Activated CD4-positive, alpha-beta T cell treated with anti-CD3 and anti-CD28 coated beads, Interleukin-10, Interleukin-2, amounts not matched to agents 100 ng/mL and 50 ng/mL, durations not matched to agents 16 hours and 8 hours (primary cell): ENCODE measurements at places on chromosomes 3 and 15.

GRCh38 chr3:51813539-51813938, 34.5 kb upstream of the IQCF6 start:
- no peak for DNase-seq

- peak; percentile 90 for DNase-seq
Observed at GRCh38 chr3:122101646-122102045, 46.5 kb downstream of the CD86 start.

GRCh38 chr15:101451846-101452245, 37.7 kb downstream of the PCSK6 start:
- no peak for DNase-seq

DNA sequence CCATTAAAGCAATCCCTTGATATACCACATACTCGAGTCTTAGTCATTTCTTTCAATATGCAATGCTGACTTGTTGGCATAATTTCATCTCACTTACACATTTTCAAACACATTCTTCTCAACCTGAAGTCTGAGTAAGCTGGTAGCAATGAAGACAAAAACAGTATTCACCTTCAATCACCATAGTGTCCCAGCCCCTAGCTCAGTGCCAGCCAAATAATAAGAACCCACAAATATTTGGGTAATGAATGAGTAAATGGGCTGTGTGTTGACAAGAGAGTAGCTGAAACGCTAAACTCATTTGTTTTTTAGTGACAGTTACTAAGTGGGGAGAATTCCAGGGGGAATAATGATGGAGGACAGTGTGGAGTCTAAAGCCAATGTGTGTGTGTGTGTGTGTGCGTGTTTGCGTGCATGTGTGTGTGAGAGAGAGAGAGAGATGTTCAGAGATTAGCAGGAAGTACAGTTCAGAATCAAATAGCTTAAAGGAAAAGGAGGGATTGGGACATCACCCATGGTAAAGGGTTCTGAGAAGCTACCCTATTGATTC, 165.7 kb downstream of the GAP43 start:
- peak; percentile 10 for DNase-seq

- peak; percentile 96 for DNase-seq
Observed at GRCh38 chr3:17151598-17152373, 267.0 kb downstream of the PLCL2 start.

- DNase-seq, result no peak
Observed at GRCh38 chr3:13525827-13526625, 22.9 kb upstream of the FBLN2 start.

- DNase-seq, result no peak
Observed at GRCh38 chr15:22902981-22903380, 64.5 kb downstream of the NIPA2 start.

DNA sequence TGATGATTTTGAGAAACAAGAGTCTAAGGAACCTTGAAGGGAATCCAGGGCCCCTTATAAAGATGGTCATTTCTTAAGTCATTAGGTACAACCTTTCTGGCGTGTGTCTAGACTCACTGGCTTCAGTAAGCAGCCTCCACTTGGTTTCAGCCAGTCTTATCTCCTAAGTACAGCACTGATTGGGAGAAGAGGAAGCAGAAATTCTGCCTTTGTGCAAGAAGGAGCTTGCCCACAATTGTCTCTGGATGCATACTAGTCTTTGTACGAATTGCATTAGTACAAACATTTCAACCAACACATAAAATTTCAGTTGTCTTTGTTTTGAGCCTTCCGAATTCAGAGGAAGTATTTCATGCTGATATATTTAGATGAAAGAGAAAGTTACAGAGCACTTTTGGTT, 139.4 kb downstream of the SLCO3A1 start:
- DNase-seq, result no peak

- no peak for DNase-seq
Observed at GRCh38 chr3:55910543-55910942, 423.4 kb upstream of the WNT5A start.

- DNase-seq, result peak; percentile 3
Observed at GRCh38 chr3:44160818-44161217, 80.9 kb upstream of the TOPAZ1 start.
